Gastroesophageal sphincter (tissue), 4 donors: ENCODE measurements at places on chromosomes 16 and 17.

DNA sequence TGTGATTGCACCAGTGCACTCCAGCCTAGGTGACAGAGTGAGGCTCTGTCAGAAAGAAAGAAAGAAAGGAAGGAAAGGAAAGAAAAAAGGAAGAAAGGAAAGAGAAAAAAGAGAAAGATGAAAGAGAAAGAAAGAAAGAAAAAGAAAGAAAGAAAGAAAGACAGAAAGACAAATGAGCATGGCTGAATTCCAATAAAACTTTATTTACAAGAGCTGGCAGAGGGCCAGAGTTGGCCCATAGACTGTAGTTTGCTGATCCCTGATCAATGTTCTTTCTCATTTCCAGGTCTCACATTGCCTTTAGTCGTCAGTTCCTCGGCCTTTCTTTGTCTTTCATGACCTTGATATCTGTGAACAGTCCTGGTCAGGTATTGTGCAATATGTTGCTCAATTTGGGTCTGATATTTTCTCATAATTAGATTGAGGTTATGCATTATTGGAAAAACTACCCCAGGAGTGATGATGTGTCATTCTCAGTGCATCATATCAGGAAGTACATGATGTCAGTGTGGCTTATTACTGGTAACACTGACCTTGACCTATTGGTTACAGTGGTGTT, 68.5 kb upstream of the MED9 start:
- ATAC-seq = peak; percentile 59

DNA sequence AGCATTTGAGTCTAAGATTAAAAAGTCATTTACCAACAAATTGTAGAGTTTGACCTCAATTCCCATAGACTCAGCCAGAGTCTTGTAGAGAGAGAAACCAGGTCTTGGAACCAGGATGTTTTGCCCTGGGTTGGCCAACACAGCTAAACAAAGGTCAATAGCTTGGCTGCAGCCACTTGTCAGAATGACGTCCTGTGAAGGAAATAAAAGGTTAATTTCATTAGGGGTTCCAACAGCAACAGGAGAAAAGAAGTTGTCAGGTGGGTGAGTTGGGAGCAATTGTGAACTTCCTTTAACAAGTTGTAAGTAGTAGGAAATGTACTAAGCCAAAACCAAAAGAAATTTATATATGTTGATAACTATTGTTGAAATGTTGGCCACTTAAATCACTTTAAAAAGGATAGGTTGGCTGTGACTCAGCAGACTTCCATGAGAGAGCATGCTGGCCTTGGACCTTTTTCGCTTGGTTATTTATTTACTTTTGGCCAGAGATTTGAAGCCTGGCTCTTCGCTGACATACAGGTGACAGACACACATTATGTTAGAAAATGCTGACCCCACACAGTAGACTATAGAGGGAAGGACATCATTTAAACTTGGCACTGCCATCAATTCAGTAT, 4.3 kb downstream of the TAT start:
- ATAC-seq = no peak

GRCh38 chr16:74709441-74709877, 8.8 kb upstream of the MLKL start:
- ATAC-seq = peak; percentile 88

- no peak for ATAC-seq
Observed at GRCh38 chr17:28667870-28668269, 5.9 kb downstream of the SUPT6H start.

GRCh38 chr17:27226611-27227230, 67.2 kb upstream of the WSB1 start:
- no peak for ATAC-seq

DNA sequence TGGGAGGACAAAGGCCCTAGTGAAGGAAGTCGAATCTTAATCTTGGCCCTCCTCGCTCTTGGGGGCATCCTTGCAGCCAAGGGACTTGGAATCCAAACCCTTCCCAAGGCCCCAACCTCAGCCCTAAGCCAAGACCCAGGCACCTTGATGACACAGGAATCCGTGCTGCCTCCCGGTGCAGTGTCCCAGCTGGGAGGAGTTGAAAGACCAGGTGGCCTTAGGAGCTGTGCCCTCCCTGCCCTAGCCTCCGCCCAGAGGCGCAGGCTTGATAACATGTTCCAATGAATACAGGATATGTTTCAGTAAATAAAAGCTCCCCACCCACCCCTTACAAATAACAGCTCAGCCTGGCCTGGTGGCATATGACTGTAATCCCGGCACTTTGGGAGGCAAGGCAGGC, at the start of gene CHST5:
Gene CHST5, minus strand, starts transcription at position 208 of the 400 bp plus-strand sequence. CDS start 5,724 bp downstream, outside the sequence.
- no peak for ATAC-seq

DNA sequence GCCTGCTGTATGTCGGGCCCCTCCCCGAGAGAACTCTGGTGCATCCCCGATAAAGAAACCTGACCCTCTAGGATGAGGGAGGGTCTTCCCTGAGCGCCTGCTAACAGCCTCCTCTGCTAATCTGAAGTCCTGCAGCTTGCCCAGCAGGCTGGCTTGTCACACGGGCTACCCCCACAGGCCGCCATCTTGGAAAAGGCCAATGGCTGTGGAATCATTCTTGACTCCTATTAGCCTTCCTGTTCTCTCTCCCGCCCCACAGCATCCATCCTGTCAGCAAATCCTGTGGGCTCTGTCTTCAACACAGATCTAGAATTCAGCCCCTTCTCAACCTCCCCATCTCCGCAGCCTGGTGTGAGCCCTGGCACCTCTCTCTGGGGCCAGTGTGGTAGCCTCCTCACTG, 12.0 kb downstream of the IL4R start:
- ATAC-seq = no peak

DNA sequence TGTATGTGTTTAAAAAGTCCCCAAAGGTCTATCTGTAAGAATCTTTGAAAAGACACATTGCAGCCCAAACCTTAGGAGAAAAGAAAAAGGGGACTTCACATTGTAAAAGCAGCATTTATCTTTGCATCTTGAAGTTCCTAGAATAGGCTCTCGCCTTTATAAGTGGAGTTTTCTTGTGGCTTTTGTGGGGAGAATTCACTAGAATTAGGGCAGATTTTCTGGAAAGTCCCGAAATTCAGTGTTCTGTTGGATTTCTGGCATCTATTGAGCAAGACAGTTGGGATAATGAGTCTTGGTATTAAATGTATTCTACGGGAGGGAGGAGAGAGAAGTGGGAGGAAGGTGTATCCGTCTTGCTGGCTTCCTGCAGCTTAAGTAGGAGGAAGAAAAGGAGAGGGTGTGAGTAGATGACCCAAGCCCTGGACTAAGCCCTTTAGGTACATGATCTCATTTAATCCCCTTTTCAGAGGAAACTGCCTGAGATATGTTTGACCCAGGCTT, 62.6 kb downstream of the PRKCA start:
- no peak for ATAC-seq

DNA sequence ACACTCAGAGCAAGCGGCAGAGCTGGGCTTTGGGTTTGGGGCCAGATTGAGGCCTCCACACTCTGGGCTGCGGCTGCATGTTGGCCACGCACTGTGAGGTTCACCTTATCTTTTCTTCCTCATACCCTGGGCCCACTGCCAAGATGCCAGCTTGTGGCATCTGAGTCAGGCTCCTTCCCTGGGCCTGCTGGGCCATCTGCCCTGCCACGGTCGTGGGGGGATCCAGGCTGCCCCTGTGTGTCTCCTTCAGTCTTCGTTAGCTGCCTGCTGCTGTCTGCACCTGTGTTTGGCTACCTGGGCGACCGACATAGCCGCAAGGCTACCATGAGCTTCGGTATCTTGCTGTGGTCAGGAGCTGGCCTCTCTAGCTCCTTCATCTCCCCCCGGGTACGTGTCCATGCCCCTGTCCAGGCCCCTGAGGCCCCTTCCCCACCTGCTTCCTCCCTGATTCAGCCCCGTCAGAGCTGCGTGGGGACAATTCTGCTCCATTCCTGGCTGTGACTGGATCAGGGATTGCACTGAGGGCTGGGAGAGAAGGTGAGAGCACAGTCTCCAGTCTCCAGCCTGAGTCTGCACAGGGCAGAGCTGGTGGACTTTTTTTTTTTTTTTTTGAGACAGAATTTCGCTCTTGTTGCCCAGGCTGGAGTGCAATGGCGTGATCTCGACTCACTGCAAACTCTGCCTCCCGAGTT, 11.2 kb downstream of the SPNS3 start:
- ATAC-seq = no peak

DNA sequence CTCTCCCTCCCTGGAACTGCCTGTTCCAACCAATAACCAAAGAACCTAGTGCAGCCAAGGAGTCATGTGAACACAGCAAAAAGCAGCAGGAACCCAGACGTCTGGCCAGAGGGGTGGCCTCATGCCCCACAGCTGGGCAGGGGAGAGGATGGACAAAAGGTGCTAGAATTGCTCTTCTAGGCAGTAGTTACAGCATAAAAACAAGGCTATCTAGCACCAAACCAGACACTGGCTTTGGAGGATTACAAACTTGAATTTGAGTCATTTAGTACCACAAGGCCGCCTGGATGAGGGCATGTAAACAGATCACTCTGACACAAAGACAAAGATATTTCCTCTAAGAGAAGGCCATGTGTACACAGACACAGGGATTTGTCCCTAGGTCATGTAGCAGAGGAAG, 423.3 kb upstream of the MAF start:
- no peak for ATAC-seq

DNA sequence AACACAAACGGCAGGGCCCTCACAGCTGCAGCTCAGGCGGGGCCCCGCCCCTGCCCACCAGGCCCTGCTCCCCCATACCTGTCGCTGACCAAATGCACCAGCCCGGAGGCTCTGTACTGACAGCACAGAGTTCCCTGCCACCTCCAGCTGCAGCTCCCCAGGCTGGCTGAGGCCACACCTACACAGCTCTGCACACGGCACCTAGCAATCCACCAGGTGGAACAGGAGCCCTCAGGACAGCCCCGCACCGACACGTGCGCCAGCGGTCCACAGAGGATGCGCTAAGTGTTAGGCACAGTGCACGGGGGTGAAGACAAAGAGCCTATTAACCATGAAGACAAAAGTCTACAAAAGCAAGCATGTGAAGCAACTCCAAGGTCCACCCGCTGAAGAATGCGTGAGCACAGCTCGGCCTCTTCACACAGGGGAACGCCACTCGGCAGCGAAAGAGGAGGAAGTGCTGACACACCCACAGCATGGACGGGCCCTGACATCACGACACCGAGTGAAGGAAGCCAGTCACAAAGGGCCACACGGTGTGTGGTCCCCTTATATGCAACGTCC, 5.4 kb downstream of the ZCCHC14 start:
- ATAC-seq = peak; percentile 35

DNA sequence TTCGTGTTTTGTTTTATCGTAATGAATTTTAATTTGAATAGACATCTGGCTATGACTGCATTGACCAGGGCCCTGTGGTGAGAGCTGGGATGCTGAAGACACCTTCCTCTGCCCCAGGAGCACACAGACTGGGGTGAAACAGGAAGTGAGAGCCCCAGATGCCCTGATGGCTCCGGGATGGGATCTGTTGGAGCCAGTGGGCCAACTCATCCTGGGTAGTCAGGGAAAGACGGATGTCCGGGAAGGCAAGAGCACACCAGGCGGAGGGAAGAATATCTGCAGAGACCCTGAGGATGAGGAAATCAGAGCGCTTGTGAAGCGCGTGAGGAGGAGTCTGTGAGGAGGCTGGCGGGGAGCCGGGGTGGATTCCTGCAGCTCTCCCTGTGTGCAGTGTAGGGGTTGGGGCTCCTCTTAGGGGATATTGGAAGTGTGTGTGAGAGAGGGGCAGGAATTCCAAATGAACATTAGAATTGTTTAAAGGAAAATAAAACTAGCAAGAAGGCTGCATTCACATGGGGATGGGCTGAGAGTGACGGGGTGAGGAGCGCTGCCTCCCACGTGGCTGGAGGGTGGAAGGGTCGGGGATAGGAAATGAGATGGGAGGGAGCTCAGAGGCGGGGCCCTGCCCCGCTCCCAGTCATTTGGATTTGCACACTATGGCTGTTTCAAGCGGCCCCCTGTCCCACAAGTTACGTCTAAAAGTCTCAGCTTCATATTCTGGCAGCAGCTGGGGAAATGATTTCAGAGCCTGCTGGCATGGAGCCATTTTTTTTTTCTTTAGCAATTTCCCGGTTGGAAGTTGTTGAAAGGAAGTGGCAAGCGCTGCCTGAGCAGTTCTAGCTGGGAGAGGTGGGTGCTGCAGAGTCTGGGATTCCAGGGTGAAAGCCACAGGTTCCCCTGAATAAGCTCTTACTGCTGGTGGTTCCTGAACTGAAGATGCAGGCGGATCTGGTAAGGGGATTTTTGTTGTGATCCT, 71.2 kb upstream of the LGALS9 start:
- ATAC-seq = peak; percentile 77

- ATAC-seq = no peak
Observed at GRCh38 chr16:4505356-4506147, 29.4 kb downstream of the HMOX2 start.

DNA sequence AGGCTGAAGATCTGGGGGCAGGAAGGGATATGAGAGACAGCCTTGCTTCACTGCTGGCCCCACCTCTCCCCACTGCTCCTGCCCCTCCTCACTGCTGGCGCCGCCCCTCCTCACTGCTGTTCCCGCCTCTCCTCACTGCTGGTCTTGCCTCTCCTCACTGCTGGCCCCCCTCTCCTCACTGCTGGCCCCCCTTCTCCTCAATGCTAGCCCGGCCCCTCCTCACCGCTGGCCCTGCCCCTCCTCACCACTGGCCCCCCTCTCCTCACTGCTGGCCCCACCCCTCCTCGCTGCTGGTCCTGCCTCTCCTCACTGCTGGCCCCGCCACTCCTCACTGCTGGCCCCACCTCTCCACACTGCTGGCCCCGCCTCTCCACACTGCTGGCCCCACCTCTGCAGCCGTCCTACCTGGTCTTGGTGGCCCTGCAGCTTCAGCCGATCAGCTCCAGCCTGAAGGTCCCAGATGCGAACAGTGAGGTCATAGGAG, 9.5 kb upstream of the PAM16 start:
- ATAC-seq = no peak

DNA sequence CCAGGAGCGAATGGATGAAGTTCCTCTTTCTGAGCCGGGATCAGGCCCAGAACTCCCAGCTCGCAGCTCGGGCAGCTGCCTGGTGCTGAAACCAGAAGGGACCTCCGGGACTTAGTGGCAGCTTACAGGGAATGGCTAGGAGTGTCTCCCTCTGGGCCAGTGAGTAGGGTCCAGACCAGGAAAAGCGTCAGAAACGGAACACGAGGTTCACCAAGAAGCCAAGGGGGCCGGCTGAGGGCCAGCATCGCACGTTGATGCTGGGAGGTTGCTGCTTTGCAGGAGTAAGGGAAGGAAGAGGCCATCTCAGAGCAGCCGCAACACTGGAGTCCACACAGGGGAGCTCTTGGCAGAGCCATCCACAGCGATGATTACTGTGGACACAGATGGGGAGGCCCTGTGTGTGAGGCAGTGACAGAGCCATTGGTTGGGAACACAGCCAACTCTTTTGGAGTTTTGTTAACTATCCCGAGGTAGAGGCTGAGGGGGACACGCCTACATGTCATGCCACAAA, 74.0 kb upstream of the CREBBP start:
- no peak for ATAC-seq
